Prostate gland (tissue), 2 donors: ENCODE measurements at places on chromosomes 5 and 9.

GRCh38 chr5:174834081-174834480 is 109.7 kb downstream of the MSX2 start:
- DNase-seq: no peak

DNA sequence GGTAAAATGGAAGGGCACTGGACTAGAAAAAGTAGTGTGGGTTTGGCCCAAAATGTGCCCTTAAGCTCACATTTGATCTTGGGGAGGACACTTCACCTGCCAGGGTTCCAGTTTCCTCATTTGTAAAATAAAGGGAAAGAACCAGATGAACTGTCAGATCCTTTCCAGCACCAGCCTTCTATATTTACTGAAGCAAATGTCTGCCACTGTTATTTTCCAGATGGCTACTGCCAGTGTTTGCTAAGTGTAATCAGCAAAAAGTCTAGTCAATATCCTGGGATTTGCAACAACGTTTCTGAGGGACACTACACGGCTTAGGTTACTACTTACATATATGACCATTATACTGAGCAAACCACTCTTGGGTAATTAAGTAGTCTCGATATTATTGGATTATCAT is 340.3 kb downstream of the KCNN2 start:
- DNase-seq: peak; percentile 11

GRCh38 chr9:131682261-131682660 is 57.6 kb downstream of the RAPGEF1 start:
- DNase-seq: no peak

- no peak for DNase-seq
Measured at GRCh38 chr9:125700791-125701190, 6.2 kb downstream of the MAPKAP1 start.

GRCh38 chr5:8184455-8185063 is 315.6 kb downstream of the MTRR start:
- DNase-seq: no peak

- no peak for DNase-seq
Measured at GRCh38 chr9:101509572-101509971, 24.1 kb upstream of the RNF20 start.

DNA sequence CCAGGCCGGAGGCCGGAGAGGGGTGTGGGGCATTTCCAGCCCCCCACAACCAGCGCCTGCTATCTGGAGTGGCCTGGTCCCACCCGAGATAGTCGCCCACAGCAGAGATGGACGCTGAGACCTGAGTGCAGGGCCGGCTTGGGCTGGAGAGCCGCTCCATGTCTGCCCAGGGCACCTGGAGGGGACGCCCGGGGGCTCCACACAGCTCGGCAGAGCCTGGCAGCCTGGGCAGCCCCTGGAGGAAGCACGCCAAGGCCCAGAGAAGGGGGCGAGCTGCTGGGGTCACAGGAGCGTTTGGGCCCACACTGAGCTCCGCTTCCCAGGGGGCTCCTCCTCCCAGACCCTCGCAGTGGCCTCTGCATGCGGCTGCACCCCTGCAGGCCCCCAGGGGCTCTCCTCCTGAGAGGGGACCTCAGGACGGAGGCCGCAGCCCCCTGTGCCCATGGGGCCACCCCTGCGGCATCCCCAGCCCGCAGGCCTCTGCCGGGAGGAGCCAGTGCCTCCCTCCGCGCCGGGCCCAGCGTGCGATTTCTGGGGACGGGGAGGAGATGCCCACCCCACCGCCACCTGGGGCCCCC is 42.2 kb upstream of the EGFL7 start:
- DNase-seq: no peak

DNA sequence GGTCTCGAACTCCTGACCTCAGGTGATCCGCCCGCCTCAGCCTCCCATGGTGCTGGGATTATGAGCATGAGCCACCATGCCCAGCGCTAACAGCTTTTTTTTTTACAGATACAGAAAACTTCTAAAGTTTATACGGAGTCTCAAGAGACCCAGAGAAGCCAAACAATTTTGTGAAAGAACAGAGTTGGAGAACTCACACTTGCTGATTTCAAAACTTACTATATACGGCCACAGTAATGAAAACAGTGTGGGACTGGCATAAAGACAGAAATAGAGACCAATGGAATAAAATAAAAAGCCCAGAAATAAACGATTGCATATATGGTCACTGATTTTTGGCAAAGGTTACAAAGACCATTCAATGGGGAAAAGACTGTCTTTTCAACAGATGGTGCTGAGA is 85.6 kb upstream of the CACNA1B start:
- no peak for DNase-seq

DNA sequence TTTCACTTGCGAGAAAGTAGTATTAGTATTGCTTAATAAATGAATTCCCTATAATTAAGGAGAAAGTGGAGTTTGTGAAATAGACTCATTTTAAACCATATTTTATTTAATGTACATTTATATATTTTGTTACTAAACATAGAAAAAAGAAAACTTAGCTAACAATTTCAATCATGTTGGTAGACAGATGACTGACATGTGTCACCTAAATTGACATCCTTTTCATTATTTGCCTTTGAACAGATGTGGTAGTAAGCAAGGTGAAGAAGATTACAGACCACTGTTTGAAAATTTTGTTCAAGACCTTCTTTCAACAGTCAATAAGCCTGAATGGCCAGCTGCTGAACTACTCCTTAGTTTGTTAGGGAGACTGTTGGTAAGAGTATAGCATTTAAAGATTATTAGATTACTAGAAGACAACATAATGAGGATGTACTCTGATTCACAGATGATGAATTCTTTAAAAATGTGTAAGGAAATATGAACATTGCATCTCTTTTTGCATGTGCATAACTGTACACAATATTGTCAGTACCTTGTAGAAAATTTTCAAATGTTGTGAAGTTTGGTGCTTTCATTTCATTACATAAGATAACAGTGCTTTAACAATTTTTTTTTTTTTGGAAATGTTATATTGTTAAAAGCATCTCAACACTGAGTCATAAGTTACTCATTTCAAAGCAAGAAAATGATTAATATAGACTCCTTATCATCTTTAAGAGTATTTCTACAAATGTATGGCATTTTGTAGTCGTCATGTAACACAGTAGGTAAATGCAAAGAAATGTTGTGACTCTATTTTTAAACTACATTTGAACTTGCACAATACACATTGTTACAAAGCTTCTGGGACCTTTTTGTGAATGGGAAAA is 139.5 kb downstream of the NIPBL start:
- DNase-seq: no peak

DNA sequence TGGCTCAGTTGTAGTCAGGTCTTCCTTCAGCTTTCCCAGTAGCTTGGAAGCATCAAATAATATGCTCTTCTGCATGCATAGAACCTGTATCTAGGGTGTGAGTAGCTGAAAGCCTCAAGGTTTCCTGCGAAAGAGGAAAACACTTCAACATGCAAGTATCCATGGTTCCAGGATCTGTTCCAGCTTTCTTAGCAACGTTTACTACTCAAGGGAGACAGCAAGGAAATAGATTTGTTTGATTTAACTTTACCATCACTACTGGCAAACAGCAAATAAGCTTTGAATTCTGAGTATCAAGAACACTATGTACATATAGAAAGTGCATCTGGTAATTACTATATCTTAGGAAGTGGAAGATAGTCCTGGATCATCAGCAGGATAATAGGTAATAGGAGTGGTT is 341.0 kb downstream of the PRR16 start:
- DNase-seq: no peak

- no peak for DNase-seq
Measured at GRCh38 chr9:83355729-83356151, 182.5 kb downstream of the FRMD3 start.

DNA sequence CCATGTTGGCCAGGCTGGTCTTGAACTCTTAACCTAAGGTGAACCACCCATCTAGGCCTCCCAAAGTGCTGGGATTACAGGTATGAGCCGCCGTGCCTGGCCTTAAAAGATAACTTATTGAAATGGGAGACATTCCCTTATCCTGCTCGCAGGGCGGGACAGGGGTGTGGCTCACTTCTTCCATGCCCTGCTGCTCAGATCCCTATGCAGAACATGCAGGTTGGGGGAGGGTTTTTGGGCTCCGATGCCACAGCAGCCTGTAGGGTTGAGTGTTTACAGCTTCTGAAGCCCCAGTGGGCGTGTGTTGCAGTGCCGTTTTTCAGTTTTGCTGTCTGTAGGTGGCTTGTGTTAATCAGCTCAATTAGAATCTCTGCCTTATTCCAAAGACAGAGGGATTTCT is 108.0 kb upstream of the BRINP1 start:
- no peak for DNase-seq

GRCh38 chr5:25295067-25295466 is 650.3 kb upstream of the CDH10 start:
- no peak for DNase-seq

- no peak for DNase-seq
Measured at GRCh38 chr5:149133795-149134777, 7.2 kb upstream of the ABLIM3 start.

DNA sequence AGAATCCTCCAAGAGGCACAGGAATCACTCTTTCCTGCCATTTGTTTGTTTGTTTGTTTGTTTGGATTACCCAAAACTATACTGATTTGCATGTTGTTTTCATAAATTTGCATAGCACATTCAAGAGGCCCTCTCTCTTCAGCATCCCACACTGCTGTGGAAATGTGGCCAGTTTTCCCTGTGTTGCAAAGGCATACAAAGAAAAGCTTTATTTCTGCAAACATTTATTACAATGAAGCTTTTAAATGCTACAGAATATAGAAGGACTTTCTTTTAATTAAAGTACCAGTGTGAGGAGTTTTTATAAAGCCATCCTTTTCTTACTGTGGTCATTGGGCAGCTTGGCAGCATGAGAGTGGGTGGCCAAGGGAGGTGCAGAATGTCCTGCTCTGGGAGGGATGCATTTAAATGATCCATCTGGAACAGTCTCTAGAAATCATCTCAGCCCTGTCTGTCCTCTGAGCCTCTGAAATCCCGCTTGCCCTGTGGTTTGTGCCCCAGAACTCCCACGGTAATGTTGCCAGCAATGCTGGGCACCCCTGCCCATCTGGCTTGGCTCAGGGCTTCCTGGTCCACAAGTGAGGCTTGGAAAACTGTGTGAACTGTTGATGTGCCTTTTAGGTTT is 356.8 kb upstream of the KIF2A start:
- no peak for DNase-seq

DNA sequence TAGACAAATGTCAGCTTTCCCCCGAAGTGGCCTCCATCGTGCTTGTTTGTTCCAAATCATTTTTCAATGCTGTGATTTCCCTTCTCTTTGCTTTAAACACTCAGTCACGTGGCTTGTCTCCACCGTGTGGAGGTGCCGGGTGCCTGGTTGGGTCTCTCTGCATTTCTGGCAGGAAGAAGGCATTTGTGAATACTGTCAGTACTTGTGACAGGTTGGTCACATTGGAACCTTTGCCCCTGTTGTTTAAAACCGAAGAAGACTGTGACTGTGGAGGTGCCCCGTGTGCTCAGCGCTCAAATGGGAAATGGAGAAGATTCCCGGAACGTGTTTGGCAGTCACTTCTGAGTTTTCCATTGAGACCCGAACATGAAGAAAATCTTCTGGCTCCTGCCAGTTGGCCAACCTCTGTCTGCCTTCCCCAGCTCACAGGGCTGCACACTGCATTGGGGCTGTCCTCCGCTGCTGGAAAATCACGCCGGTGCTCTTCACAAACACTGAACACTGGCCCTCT is 74.6 kb downstream of the LMNB1 start:
- no peak for DNase-seq

GRCh38 chr9:72292874-72293607 is 72.0 kb downstream of the ZFAND5 start:
- DNase-seq: peak; percentile 19

DNA sequence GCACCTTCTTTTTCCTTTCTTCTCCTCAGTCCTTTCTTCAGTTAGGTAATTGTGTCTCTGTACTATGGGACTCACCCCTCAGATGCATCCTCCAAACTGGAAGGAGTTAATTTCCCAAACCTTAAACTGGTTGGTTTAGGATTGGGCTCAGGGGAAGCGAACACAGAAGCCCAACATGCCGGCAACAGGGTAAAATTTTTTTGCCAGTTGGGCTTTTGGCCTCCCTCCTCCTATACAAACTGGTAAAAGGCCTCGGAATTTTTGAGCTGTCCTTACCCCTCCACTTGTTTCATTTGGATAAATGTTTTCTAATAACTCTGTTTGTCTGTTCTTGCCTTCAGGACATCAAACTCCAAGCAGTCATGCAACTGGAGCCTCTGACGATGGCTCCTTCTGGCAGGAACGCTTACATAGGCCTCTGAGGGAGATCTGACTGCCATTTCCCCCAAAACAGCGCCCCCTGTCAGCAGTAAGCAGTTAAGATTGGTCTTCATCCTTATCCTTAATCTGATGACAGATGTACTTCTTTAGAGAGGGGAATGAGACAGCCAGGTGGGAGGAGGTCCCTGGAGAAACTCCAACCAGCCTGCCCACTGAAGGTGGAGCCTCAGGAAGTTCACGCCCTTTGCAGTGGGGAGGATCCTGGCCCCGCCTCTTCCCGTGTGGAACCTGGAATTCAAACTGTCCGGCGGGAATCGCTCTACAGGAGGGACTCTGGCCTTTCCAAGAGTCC is 57.8 kb upstream of the SPINK5 start:
- DNase-seq: no peak

- no peak for DNase-seq
Measured at GRCh38 chr5:59757442-59757841, 136.1 kb downstream of the PDE4D start.

DNA sequence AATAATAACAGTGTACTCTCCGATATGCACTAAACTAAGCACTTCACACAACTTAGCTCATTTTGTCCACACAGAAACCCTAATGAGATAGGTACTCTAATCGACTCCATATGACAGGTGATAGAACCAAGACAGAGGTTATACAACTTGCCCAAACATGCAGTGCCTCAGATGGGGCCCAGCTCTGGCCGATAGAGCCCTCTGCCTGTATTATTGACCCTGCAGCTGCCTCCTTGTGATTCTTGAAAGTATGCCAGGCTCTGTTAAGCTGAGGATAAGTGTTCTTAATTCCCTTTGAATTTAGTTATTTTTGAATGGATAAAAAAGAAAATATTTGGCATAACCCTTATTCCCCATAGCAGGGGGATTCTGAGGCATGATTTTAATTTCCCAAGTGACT is 78.5 kb downstream of the HMHB1 start:
- DNase-seq: no peak
